ENCODE measurements at places on chromosomes 11 and 22.

DNA sequence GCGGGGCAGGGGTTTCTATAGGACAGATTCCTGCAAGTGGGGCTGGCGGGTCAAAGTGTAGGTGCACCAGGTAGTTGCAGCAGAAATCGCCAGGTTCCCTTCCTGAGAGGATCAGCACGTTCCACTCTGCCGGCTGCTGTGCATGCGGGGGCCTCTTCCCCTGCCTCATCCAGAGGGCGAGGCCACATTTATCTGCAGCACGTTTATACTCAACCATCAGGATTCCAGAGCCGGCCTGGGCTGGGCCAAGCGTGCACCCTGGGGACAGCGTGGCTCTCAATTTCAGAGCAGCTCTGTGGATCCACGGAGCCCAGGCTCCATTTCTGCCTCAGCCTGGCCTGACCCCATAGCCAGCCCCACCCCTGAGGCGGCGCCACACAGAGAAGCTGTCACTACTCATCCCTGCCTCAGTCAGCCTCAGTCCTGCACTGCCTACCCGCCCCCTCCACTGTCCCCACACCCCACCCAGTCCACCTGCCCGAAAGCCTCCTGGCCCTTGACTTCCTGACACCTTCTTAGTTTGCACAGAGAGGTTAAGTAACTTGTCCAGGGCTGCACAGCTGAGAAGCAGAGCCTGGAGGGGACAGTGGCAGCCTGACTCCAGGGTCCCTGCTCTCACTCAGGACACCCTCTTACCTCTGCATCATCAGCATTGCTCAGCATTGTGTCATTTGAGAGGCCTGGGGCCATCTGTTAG lies 45.9 kb upstream of the RTL6 start:
- no peak for DNase-seq

- no peak for DNase-seq
Observed at GRCh38 chr22:38655519-38656255, 505 bp downstream of the FAM227A start.

DNA sequence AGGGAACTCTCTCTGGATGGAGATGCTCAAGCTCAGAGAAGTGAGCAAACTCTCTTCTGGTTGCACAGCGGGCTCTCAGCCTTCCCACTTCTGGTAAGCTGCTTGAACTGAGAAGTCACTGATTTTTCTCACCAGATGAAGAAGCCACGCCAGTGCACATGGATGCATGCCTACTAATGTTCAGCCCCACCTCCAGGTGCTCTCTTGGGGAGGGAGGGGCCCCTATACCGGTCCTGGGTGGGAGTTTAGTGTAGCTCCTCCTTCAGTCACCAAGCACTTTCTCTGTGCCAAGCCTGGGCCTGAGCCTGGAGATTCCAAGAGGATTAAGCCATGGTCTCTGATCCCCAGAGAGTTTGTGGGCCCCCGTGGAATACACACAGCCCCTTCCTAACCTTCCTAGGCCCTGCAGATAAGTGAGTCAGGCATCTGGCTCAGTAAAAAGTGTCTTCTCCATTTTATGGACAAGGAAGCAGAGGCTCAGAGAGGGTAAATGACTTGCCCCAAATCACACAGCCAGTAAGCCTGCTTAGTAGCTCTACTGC lies 142.2 kb downstream of the ST3GAL4 start:
- no peak for DNase-seq

- DNase-seq = peak; percentile 65
Observed at GRCh38 chr22:37818409-37819104, 4.6 kb upstream of the GALR3 start.

GRCh38 chr11:111086058-111086457 lies 159.5 kb upstream of the POU2AF2 start:
- DNase-seq = no peak

GRCh38 chr22:48849963-48850657 lies 977.6 kb downstream of the BRD1 start:
- DNase-seq = no peak

GRCh38 chr11:114289779-114290178 lies 6.4 kb upstream of the NNMT start:
- DNase-seq = no peak

DNA sequence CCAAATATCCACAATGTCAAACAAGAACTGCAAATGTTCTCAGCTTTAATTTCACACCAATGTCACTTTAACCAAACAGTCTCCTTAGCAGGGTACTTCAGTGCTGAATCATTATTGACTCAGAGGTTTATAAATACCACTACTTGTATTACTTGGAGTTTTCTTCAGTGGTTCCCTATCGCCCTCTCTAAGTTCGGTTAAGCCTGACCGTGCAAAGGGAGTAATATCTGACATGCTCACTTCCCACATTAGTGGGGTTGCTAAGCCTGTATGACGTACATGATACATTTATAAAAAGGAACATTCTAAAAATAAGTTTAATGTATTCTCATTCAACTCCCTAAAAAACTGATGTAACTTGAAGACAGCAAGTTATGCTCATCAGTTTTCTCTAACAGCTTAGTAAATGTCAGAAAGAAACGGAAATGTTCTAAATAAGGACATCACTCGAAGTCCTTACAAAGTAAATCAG lies 93.1 kb upstream of the ZC3H12C start:
- no peak for DNase-seq

- no peak for DNase-seq
Observed at GRCh38 chr11:118933486-118933885, 7.8 kb upstream of the BCL9L start.

DNA sequence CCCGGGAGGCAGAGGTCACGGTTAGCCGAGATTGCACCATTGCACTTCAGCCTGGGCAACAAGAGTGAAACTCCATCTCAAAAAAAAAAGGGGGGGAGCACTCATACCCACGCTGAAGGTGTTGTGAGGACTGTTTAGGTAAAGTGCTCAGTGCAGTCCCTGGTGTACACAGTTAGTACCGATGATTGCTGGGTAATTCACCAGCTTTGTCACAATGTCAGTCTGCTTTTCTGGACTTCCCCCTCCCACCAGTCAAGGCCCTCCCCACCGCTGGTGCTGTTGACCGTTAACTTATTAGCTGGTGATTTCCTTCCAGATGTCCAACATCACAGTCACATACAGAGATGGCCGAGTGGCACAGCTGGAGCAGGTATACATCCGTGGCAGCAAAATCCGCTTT lies 11.9 kb downstream of the SNRPD3 start:
- no peak for DNase-seq

GRCh38 chr11:103035791-103036434 lies 56.0 kb downstream of the DCUN1D5 start:
- peak; percentile 66 for DNase-seq

DNA sequence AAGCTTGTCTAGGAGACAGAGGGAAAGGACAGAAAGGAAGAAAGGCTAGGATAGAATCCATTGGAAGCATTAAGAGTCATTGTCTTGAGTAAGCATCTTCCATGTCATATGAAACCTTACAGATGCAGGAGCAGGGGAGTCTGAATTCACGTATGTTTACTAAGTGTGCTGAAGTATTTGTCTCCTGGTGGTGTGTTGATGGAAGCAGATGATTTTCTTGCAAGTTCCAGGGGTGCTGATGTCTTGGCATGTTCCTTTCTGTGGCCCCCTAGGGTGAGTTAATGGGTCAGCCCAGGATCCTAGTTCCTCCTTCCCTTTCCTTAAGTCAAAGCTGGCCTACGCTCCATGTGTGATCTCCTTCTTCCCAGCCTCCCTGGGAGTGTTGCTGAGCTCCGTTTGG lies 110.2 kb downstream of the TEAD1 start:
- DNase-seq = no peak

DNA sequence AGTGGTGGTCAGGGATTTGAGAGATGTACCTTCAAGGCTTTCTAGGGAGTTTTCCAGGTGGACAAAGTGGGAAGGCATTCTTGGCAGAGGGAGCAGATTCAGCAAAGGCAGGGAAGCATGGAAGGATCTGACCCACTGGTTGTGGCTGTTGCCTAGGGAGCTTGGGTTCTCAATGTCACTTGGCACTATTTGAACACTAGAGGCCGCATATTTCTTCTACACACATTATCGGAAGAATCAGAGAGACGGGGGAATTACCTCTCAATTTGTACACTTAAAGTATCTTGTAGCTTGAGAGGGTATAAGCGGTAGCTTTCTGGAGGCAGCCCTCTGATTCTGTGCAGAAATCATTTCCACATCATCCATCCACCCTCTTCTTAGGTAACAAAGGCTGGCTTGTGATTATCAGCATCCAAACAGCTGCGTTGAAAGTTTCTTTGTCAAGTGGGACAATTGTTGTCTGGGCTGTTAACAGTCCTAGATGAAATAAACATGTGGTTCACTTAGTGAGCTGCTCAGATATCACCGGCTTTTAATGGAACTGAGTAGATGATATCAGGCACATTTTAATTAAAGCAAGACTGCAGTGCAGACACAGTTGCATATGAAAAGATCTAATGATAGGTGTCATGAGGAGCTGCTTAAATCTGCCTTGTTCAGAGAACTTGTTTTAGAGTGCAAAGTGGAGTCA lies 2.6 kb downstream of the NELL1 start:
- no peak for DNase-seq

DNA sequence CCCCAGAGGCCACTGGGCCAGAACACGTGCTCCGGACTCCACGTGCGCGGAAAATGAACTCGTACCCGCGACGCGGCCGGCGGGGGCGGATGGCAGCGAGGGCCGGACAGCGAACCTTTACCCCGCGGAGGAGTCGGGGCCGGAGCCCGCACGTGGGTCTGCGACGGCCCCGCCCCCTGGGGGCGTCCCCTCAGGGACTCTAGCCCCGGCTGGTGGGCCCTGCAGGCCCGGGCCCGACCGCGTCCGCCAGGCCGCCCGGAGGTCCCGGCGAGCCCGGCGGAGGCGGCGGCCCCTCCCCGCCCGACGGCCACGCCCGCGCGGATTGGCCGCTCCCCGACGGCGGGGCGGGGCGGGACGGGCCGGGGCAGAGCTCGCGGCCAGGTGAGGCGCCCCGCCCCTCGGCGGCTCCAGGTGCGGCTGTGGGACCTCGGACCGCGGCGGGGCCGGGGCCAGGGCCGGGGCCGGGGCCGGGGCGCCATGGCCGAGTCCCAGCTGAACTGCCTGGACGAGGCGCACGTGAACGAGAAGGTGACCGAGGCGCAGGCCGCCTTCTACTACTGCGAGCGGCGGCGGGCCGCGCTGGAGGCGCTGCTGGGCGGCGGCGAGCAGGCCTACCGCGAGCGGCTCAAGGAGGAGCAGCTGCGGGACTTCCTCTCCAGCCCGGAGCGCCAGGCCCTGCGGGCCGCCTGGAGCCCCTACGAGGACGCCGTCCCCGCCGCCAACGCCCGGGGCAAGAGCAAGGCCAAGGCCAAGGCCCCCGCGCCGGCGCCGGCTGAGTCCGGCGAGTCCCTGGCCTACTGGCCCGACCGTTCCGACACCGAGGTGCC lies at the start of gene FAM83F:
FAM83F (plus strand) TSS at position 389 of the 827 bp plus-strand sequence; CDS start at position 478, 89 bp downstream.
- DNase-seq = peak; percentile 29

DNA sequence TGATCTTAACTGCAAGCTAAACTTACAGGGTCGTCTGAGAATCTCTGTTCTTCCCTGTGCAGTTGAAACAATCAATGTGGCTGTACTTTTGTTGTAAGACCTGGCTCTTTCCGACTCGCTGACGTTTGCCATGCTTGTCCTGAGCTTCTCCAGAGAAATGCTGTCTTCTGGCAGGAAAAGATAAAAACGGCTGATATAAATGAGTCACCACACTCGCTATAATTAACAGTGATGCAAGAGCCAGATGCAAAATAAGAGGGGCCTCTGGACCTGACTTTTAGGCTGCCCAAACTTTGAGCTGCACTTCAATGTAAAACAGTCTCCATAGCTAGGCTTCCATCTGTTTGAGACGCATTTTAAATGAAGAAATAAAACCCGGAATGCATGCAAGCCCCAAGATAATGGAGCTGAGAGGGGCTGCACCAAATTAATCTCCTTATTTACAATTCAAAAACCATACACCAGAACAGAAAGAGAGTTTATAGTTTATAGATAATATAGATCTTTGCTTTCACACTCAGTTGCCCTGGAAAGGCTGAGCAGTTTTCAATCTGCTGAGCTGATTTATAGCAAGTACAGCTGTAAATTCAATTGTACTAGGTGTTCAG lies 48.5 kb downstream of the WT1 start:
- no peak for DNase-seq

DNA sequence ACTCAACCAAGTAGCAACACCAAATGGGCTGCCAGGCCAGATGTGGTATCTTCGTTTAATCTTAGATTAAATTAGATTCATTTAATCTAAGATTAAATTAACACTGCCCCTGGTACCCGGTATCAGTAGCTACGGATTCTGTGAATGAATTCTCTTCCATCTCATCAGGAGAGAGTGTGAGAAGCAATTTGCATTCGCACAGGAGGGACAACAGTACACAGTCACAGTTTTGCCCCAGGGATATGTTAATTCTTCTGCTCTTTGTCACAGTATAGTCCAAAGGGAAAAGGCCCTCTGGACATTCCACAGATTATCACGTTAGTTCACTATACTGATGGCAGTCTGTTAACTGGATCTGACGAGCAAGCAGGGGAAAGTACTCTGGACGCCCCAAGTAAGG lies 22.9 kb downstream of the ASCL2 start:
- no peak for DNase-seq

- no peak for DNase-seq
Observed at GRCh38 chr11:120208777-120209176, 2.1 kb upstream of the OAF start.

GRCh38 chr22:49785046-49785521 lies 42.6 kb downstream of the BRD1 start:
- no peak for DNase-seq

- DNase-seq = no peak
Observed at GRCh38 chr11:10483174-10483573, 28.1 kb downstream of the AMPD3 start.

DNA sequence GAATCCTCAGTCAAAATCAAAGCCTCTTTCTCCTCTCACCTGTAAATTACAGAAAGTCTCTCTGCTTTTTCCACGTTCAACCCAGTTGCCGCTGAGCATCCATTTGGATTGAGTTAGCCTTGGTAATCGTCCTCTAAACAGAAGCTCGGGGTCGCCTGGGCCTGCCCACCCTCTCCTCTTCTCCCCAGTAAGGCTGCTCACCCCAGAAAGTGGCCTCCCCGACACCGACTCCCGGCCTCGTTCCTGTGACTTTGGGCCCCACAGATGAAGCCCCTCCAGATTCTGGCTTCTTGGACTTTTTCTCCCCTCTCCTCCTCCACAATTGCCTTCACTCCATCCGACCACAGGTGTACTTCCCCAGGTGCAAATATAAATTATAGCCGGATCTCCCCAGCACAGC lies 1500.0 kb downstream of the BRD1 start:
- no peak for DNase-seq

DNA sequence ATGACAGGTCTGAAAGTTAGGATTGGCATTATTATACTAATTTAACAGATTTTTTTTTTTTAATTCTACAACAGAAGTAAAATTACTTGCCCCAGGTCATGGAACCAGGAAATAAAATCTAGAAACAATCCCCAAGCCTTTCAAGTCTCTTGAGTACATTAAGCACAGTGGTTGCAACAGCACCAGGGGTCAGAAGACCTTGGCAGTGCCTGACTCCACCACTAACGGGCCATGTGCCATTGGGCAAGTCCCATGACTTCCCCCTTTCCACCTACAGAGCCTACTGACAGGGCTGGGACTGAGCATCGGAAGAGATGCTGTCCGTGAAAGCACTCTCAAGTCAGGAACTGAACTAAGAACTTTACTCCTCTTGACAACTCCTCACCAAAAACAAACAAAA lies 98.6 kb upstream of the AKIP1 start:
- no peak for DNase-seq
